ENCODE measurements at places on chromosomes 11 and 22. TPM values are rescaled to one million over a fixed set of nuclear protein-coding genes. Genes with fewer than 3 reads are reported as not detected.

The CHADL gene
- total RNA-seq: 0.34 TPM

The CLMP gene
- 208 TPM for total RNA-seq

The SNX32 gene
- not detected for total RNA-seq

The WBP2NL gene
- not detected for total RNA-seq

The ARHGAP8 gene
- total RNA-seq: not detected

The PATE4 gene
- not detected for total RNA-seq

The BTBD10 gene
- total RNA-seq: 34.1 TPM

The B3GAT1 gene
- not detected for total RNA-seq

The CDCA5 gene
- total RNA-seq: 15.0 TPM

The HPX gene
- total RNA-seq: 0.51 TPM

The PAX6 gene
- not detected for total RNA-seq

The HBE1 gene
- not detected for total RNA-seq

The OR5T2 gene
- total RNA-seq: not detected

The C11orf65 gene
- 0.69 TPM for total RNA-seq

The BEST1 gene
- total RNA-seq: 0.63 TPM

The DENND6B gene
- 3.3 TPM for total RNA-seq

The PKNOX2 gene
- not detected for total RNA-seq
